ENCODE measurements at places on chromosomes 11 and 22.

DNA sequence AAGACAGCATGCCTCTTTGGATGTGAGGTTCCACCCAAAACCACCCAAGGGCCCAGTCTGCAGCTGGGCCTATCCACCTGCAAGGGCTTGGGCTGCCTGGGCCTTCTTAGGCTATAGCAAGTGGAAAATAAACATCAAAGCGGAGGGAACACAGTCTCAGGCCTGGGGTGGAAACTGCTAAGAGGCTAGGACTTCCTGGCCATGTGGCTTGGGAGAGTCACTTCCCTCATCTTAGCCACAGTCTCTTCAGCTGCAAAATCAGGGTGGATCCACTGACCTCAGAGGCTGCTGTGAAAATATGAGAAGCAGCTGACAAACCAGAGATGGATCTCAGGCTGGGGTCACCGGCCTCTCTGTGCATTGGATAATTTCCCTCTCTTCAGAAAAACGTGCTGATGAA lies 30.6 kb upstream of the TFIP11 start:
- no peak for DNase-seq

DNA sequence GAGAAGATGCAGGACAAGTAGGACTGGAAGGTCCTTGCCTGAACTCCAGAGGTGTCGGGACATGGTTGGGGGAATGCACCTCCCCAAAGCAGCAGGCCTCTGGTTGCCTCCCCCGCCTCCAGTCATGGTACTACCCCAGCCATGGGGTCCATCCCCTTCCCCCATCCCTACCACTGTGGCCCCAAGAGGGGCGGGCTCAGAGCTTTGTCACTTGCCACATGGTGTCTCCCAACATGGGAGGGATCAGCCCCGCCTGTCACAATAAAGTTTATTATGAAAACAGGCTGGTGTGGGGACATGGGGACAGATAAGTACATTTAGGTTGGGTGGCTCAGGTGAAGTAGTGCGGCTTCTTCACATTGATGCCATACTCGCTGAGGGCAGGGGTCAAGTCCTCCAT lies 1.4 kb downstream of the TAF10 start:
- no peak for DNase-seq

DNA sequence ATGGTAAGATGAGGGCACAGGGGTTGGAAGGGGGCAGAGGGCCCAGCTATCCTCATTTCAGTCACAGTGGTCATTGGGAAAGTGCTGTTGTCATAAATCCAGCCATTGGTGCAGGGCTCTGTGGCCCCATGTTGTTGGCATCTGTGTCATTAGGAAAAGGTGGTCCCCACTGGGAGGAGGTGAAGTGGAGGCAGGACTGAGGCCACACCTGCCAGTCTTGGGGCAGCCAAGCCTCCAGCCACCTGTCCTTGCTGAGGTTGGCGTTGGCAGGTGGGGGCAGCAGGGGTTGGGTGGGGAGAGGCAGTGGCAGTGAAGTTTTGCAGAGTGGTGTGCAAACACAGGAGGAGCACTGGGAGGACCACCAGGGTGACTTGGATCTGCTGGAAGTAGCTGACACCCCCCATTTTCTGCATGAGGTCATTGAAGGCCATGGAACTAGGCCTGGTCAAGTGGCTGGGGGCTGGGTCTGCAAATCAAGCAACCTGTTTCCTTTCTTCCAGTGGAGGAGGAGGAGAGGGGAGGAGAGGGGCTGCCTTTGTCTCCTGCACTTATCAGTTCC lies 25.3 kb downstream of the SLC22A6 start:
- DNase-seq: no peak

DNA sequence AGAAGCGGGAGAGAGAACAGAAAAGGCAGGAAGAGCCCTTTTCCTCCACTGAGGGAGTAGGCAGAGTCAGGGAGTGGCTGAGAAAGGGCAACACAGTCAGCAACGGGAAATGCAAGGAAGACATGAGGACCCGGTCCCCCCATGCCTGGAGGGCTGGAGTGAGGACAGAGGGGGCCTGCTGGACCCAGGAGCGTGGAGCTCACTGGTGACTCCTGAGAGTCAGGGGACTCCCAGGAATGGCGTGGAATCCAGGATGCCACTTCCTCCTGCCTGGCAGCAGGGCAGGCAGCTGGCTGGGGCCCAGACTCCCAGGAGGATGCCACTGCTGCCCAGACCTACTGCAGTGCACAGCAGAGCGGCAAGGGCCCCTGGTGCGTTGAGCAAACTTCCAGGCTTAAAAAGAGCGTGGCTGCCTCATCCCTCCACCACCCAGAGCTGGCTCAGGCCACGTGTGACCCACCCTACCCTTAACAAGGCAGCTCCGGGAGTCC lies 11.3 kb downstream of the C11orf21 start:
- no peak for DNase-seq

GRCh38 chr22:50190941-50191741 lies 5.4 kb downstream of the TRABD start:
- no peak for DNase-seq

GRCh38 chr11:57903441-57904123 lies 120.1 kb upstream of the OR9Q1 start:
- no peak for DNase-seq

DNA sequence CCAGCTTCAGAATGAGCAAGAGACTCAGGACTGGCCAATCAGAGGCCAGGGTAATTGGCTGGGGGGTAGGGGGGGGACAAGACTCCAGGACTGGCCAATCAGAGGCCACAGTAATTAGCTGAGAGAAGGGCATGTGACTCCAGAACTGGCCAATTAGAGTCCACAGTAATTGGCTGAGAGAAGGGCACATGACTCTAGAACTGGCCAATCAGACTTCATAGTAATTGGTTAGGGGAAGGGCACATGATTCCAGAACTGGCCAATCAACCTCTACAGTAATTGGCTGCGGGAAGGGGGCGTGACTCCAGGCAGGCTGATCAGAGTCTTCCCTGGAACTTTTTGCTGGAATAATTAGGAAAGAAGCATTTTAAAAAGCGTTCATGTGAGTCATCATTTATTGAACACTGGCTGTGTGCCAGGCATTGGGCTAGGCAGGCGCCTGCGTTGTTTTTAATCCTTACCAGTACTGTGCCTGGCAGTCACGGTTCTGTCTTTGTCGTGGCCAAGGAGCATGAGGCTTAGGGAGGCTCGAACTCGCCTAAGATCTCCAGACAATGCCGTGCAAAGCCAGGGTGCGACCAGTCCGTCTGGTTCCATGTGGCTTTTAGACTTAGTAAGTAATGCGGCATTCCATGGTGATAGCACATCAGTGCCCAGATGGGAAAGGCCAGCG lies 508.1 kb downstream of the TBC1D22A start:
- no peak for DNase-seq

- DNase-seq: no peak
Measured at GRCh38 chr11:33005175-33005574, 10.5 kb upstream of the DEPDC7 start.

DNA sequence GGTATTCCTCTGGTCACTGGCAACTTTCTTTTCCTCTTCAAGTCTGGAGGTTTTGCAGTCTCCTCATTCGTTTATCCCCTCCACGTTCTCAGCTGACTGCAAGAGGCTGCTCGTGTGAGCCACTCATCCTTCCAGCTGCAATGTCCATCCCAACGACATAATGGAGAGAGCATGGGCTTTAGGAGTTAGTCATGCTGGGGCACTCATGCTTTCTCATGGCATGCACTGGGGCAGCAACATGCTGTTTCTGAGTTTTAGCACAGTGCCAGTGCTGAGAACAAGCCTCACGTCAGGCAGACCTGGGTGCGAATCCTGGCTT lies 7.1 kb downstream of the DCPS start:
- no peak for DNase-seq

DNA sequence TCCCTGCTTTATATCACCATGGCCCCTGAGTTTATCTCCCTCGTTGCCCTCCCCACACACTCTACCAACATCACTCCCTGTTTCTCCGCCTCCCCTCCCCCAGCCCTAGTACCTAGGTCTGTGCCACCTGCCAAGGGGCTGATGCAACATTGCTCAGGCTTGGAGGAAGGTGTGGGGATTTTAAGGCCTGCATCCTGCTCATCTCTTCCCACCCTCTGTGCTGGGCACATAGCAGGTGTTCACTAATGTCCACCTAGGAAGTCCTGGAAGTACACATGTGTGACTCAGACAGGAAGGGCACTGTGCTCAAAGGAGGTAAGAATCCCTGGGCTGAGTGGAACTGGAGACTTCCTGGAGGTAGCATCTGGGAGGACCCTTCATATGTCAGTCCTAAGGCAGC lies 37.0 kb downstream of the PDE2A start:
- no peak for DNase-seq

DNA sequence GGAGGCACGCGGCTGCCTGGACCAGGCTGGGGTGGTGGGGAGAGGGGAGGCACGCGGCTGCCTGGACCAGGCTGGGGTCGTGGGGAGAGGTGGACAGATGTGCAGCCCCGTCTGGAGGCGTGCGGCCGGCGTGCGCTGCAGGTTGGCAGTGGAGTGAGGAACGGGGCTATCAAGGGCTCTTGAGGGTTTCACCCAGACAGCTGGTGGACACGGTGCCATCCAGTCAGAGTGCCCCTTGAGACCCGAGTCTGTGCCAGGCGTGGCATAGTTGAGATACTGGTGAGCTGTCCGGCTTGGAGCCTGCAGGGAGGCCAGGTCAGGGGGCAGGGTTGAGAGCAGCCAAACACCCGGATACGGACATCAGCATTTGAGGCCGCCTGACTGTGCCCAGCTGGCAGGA lies 1.5 kb upstream of the GRAMD4 start:
- no peak for DNase-seq

GRCh38 chr11:17875891-17876290 lies 137.0 kb downstream of the SERGEF start:
- DNase-seq: no peak

DNA sequence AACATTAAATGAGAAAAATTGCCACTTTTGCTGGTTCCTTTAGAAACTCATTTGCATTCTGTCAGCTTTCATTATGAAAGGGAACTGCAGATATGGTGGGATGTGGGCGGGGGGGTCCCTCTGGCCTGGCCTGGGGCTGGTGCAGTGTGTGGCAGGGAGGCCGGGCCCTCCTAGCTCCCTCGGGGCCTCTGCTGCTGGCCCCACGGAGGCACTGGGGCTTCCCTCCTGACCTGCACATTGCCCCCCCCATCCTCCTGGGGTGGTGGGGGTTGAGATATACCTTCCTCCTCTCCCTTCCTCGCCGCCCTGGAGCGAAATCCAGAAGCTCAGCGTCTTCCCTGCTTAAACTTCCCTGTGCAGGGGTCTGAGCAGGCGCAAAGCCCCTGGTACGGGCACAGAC lies 1005.9 kb downstream of the BRD1 start:
- no peak for DNase-seq

GRCh38 chr22:26669060-26669481 lies 11.7 kb downstream of the MIAT start:
- DNase-seq: no peak

DNA sequence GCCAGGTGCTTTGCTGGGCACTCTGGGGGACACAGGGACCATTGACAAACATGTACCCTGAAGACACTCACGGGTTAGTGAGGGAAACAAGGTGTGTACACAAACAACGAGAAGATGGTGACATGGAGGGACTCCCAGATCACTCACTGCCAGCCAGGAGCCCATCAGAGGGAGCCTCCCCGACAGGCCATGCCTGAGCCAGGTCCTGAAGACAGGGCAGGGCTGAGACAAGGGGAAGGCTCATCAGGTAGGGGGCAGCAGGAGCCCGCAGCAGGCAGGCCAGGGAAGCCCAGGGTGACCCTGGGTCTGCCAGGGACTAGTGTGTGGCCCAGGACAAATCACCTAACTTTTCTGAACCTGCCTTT lies 127.9 kb downstream of the BUD13 start:
- no peak for DNase-seq

DNA sequence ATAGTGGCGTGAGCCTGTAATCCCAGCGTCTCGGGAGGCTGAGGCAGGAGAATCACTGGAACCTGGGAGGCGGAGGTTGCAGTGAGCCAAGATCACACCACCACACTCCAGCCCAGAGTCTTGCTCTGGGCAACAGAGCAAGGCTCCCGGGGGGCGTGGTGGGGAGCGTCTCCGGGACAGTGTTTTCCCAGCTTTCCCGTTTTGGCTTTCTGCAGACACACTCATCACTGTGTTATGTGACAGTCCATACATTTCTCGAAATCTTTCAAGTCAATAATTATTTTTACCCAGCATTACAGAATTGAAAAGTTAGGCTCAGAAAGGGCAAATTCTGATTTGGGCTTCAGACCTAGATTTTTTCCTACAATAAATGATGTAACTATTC lies 31.7 kb downstream of the NEAT1 start:
- no peak for DNase-seq

DNA sequence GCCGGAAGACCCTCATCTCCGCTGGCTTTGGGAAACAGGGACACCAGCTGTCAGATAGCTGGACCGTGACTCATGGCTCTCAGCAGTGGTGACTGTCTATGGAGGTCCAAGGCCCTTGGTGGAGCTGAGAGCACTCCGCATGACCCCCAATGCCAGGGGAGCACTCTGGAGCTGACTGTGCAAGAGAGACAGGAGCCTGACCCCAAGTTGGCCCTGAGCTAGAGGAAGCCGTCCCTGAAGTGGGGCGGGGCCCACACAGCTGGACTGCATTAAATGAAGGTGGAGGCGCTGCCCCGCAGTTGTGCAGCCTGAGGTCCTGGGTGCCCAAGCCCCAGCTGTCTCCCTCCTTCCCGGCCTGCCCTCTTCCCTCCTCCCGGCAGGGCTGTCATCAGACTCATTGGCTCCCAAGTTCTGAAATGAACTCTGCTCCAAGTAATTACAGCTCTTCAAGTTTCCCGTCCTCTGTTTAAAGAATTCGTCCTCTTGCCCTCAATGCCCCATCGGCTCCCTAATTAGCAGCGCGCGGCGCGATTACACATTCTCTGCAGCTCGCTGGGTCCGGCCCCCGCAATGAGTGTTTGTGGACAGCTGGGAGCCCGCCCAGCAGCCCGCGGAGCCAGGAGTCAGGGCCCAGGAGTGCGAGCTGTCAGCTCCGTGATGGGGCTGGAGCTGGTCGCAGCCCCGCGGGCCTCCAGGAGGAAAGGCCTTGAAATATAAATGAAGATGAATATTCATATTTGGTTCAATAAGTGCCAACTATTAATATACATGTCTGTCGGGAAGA lies 93.2 kb upstream of the LMO1 start:
- no peak for DNase-seq

GRCh38 chr22:22064580-22064979 lies 82.0 kb upstream of the TOP3B start:
- DNase-seq: no peak

GRCh38 chr11:29124470-29124869 lies 892.4 kb downstream of the KCNA4 start:
- DNase-seq: no peak

GRCh38 chr11:73249853-73250783 lies 22.0 kb upstream of the P2RY6 start:
- no peak for DNase-seq

Measured in AG04449 (cell line).